CD4-positive, alpha-beta T cell treated with Interleukin-21 for 1 hour (primary cell): ENCODE measurements at places on chromosomes 5 and 9.
A peak's percentile ranks its signal among the peaks of the same experiment; 100 is the strongest.

DNA sequence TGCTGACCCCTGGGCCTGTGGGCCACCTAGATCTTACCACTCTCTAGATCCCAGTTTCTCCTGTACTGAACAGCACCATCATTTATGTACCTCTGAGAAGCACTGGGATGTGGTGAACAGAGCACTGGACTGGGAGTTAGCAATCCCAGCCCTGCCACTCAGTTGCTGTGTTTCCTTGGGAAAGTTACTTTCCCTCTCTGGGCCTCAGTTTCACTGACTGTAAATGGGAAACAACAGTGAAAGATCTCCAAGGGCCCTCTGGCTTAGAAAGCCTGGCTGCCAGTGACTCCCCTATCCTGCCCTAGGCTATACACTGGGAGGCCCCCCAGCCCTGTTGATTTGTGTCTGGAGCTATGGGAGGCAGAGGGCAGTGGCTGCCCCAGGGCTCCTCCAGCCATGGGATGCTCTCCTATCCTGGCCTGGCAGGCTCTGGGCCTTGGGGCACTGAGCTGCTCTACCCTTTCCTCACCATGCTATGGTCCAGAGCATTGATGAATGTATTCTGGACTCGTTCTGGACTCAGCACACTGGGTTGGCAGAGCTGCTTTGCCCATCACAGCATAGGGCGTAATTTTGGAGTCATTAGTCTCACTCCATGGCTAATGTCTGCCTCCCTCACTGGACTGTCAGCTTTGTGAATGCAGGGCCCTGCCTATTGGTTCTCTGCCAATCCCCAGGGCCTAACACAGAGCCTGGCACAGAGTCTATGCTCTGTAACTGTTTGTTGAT, 99.3 kb downstream of the RGS3 start:
- DNase-seq: no peak

DNA sequence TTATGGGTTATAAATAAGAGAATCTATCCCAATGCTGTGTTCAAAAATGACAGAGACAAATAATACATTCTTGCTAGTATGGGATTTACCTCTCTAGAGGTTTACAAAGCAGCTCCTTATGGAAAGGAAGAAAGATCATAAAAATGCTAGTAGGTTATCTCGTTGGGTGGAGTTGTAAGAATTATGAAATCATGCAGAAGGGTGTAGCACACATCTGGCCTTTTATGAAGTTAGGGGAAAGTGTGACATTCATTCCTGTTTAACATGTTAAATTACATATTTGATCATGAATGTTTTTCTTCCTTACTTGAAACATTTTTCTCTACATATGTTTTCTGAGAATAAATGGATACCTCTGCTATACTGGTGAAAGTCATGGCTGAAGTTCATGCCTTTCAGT, 414.2 kb downstream of the SH3GL2 start:
- no peak for DNase-seq

- no peak for DNase-seq
Observed at GRCh38 chr9:136171009-136171800, 33.7 kb downstream of the LHX3 start.

DNA sequence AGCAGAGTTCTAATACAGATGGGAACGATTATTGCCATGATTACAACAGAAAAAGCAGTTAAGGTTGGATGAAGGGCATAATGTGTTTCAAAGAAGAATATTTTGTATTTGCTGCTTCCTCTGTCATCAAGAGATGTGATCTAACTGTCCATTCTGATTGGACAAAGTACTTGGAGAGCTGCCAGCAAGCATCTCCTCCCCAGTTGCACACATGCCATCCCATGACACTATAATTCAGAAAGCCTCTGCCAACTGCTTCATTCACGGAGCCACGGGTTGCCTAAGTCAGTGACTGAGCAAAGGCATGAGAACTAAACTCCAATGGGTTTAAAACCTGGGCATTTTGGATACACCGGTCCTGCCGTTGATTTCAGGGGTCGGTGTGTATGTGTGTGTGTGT, 253.8 kb downstream of the CRB2 start:
- no peak for DNase-seq

DNA sequence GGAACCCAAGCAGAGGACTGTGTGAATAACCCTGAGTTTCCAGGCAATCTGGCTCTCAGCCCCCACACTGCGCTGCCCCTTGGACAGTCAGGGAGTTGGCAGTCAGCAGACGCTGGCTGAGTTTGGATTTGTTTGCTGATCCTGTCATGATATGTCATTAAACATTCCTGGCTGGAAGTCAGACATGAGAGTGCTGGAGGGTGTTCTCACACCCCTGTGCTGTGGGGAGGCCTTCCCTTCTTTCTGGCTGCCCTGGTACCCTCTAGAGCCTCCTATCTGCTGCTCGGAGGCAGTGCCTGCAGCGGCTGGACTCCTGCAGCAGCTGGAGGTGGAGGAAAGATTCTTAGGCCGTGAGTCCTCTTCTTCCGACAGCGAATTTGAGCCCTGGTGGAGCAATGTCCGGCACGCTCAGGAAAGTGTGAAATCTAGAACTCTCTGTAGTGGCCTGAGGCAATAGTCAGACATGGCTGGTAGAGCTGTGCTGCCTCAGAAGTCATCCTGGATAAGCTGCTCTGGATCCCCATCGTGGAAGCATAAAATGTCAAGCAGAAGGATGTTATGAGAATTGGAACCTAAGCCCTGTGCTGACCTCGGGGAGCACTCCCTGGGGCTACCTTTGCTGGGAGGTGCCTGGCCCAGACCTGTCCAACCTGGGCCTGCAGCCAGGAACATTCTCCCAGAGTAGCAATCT, 72.0 kb downstream of the PDE8B start:
- DNase-seq: no peak

DNA sequence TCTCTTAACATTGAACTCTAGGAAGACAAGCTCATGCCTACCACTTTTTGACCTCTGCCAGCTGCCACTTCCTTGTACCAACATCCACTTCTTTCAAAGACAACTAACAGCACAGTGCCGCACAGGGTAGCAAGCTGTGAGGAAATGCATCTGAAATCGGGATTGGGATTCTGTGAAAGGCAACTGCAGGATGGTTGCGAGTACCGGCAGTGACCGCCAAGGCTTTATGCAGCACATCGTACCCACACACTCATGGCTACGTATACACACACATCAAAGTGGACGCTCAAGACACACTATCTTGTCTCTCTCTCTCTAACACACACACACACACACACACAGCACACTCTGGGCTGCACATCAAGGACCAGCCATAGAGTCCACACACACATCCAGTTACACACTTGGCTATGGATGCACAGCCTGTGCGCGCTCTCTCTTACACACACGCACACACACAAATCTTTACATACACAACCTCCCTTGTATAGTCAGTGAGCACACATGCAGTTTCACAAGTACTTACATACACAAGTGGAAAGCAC, 964 bp downstream of the HTR4 start:
- no peak for DNase-seq

GRCh38 chr9:108311745-108312144, 544.0 kb downstream of the ACTL7B start:
- DNase-seq: no peak

DNA sequence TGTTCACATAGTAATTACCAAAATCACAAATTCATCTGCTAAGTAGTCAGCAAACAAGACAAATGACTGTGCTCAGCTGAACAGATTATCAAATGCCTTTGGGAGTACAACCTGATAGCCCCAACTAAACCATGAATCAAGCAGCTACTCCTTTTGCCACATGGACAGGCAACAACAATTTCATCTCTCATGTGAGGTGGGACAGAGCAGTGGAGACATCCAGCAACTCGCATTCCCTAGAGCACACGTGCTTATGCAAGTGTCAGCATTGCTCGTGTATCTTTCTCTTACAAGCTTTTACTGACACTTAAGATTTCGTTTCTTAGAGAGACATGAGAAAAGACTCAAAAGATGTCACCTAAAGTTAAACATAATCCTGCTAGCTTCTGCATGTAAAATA, 42.7 kb upstream of the PPP2R2B start:
- DNase-seq: no peak

DNA sequence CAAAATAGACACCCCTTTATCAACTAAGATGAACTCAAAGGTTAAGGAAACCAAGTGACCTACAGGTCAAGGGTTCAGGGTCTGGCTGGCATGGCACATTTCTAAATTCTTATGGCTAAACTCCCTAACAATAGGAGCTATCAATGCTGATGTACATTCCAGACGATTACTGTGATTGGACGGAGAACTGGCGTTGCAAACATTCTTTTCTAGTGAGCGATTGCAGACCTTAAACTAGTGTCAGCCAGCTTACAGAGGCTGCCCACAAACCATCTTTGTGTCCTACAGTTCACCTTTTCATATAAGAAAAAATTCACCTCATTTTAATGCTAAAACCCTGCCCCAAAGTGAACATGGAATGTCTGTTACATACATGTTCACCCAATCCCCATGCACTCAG, 382.9 kb downstream of the MAT2B start:
- no peak for DNase-seq

DNA sequence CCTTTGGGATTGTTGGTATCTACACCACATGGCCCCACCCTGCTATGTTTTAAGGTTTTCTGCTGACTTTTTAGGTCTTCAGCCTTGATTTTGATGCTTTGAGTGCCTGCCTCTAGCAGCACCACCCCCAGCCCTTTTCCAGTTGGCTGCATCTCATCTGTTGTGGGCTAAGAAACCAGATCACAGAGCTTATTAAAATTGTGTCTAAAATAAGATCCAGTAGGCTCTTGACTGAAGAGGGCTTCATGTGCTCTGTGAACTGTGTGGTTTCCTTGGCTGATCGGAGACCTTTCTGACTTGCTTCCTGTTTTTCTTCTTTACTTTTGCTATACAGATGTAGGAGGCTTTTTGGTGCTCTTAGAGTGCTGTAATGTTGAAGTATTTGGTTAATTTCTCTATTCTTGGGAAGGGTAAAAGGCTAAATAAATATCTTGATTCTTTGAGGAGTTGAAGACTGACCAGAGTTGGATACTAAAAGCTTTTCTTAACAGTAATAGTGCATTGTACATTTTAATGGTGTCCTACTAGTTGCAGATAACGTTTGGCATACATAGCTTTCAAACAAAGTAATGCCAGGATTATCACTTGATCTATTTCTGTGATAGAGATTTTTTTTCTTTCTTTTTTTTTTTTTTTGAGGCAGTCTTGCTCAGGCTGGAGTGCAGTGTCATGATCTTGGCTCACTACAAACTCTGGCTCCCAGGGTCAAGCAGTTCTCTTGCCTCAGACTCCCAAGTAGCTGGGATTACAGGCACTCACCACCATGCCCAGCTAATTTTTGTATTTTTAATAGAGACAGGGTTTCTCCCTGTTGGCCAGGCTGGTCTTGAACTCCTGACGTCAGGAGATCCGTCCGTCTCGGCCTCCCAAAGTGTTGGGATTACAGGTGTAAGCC, 4.5 kb downstream of the UBE2D2 start:
- peak; percentile 78 for DNase-seq

DNA sequence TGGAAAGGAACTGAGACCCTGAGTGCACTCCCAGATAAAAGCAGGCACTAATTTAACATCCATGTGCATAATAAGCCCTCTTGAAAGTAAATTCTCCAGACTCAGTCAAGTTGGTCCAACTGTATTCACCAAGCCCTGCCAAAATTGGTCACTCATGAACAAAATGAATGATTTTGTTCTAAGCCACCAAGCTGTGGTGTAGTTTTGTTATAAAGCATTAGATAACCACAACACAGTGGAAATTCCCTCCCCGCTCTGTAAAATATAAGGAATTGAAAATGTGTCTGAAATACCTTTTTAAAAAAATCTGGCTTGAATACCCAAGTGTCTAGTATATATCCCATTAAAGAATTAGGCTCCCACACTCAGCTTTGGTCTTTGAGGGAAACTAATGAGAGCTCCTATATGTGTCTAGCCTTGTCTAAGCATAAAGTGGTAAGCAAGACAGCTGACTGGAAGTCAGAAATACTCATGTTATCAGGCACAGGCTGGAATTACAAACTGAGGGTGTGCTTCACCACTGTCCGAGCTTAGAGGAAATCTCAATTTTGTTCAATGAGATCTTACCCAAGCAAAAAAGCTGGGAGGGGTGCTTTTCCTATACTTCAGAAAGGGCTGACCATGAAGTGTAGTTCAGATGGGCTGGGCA, 33.2 kb downstream of the IDNK start:
- DNase-seq: no peak

GRCh38 chr5:6752236-6752635, 39.0 kb downstream of the TENT4A start:
- no peak for DNase-seq

DNA sequence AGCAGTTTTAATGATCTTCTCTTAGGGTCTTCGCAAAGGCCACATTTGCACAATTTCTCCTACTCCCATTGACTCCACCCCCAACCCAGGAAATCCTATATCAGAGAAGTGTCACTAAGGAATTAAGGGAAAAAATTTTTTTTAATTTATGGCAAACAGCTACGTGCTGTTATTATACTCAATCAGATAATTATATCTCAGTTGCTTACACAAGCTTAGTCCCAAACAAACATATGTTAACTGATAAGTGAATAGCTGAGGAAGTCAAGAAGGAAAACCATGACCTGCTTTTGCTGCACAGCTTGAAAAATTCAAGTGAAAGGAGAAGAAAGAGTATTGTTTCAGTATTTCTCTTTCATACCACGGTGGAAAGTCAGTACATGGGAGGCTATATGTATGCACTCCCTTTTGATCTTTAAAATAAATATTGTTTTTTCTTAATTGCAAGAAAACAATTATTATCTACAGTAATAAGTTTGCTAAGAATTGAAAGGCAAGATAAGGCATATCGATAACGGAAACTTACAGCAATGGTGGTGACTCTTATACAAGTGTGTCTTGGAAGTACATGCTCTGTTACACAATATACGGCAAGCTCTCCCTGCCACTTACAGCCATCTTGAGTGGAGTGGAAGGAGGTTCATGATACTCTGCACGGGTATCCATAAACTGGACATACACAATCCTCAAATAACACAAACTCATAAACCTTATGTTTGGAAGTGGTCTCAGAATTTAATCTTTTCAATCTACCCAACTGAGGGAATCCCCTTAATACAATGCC, 167.9 kb upstream of the FREM1 start:
- DNase-seq: no peak

DNA sequence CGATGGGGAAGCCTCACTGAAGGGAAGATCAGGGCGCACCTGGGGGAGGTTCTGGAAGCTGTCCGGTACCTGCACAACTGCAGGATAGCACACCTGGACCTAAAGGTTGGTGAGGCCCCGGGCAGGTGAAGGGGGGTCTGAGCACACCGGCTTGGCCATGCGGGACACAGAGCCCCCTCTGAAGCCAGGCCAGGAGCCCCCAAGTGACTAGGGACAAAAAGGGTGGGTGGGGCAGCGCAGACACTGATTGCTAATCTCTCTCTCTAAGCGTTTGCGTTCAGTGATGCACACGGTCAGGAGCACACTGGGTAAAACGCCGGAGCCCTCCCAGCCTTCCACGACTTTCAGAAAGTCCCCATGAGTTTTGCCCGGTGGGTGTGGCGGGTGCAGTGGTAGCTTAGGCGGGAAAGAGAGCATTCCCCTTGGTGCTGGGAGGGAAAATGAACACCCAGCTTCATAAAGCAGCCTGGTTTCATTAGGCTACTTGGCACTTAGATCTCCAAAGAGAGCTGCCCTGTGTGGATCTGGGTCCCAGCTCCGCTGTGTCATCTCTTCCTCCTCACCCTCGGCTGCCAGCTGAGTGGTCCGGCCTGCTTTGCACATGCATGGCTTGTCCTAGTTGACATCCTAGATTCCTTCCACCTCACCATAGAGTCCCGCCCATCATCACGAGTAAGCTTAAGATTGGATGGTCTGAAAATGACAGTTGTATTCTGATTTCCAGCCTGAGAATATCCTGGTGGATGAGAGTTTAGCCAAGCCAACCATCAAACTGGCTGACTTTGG, 74.2 kb upstream of the OTULINL start:
- no peak for DNase-seq

GRCh38 chr5:149724130-149724840, 5.8 kb upstream of the PPARGC1B start:
- DNase-seq: peak; percentile 19

- DNase-seq: no peak
Observed at GRCh38 chr9:87615136-87615535, 110.8 kb upstream of the CTSL start.
